ENCODE measurements at places on chromosomes 4 and X.

- DNase-seq, result no peak
Measured at GRCh38 chrX:153495362-153495751, 577 bp downstream of the BGN start.

- DNase-seq, result peak; percentile 50
Measured at GRCh38 chr4:112284662-112285411, 867 bp downstream of the TIFA start.

- DNase-seq, result no peak
Measured at GRCh38 chr4:113845138-113845537, 83.6 kb upstream of the CAMK2D start.

DNA sequence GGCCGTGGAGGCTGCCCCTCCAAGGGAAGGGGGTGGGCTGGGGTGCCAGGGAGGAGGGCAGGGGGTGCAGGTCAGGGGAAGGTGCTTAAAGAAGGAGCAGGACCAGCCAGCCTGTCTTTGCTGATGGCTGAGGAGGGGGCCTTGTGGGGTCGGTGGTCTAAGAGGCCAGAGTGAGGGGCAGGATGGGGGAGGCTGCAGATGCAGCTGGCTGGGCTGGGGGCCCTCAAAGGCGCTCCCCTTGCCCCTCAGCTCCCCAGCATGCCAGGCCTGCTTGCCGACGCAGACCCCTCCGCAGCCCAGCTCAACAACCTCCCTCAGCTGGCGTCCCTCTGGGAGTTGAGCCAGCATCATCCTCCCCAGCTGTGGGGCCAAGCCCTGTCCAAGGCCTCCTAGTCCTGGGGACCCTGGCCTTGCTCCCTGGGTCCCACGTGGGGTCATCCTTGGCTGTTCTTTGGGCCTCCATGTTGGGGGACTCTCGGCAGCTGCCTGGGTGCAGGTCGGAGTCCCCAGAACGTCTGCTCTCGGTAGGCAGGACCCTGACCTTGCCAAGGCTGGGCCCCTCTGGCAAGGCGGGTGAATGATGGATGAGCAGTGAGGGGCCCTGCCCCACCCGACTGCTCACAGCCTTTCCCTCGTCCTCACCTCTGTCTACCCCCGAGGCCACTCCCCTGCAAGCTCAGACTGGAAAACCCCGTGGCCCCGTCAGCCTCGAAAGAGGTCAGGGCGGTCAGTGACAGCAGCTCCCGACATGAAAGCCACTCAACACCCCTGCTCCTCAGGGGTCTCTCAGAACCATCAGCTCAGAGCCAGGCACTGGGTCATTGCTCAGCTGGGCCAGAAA lies 119.4 kb downstream of the FAM53A start:
- no peak for DNase-seq

DNA sequence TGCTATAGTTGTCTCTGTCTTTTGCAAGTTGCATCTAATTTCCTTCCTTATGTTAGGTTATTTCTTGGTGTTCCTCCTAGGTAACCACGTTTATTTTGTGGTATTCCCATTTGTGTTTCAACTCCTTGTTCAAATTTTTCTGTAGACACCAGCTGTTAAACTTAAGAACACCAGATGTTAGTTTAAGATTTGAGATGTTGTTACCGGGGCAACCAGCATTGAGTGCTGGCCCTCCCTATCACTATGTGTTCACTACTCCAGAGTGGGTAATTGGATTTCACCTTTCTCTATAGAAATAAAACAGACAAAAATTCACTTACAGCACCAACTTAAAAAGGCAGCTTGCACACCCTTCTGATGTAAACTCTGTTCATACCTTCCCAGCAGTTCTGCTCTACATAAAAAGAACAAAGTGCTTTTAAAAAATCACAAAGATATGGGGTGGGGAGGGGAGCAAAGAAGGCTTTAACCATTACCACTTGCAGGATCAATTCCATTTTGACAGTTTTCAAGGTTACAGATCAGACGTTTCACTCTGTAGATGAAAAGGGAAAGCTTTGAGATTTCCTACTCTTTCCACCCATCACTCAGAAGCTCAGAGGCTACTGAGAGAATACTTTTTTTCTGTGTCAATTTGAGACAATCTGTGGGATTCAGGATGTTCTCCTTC lies 82.9 kb downstream of the DKK2 start:
- DNase-seq, result no peak

GRCh38 chrX:120741452-120741851 lies 111.6 kb upstream of the C1GALT1C1 start:
- no peak for DNase-seq

DNA sequence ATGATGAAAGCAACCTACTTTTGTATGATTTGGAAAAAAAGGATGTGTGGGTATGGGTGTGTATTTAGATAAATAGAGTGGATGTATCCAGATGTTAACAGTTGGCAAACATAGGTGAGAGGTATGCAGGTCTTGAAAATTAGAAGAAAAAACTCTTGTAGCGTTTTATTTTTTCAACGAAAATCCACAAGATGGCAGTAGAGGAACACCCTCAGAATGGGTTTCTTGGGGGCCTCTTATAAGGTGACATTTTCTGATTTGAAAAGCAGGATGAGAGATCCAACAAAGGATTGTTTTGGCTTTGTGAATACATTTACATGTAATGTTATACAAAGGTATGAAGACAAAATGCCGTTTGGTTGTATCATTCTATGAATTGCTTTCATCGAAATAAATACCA lies 68.3 kb downstream of the FMR1NB start:
- DNase-seq, result peak; percentile 51

GRCh38 chr4:188620608-188621007 lies 481.4 kb downstream of the TRIML1 start:
- no peak for DNase-seq

DNA sequence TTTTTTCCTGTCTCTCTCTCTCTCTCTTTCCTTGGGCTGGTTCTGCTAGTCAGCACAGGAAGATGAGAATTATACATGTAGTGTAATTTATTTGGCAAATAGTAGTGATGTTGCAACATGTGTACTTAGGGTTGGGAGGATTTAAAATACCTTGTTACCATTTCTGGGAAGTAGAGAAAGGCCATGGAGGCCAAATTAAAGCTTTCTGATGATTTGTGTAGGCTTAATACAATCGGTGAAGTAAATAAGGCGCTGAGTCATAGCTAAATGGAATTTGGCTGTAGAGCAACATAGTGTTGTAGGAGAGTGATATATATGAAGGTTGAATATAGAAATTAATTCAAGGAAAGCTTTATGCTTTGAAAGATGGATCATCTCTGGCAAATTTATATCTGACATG lies 295.3 kb downstream of the GRID2 start:
- DNase-seq, result no peak

DNA sequence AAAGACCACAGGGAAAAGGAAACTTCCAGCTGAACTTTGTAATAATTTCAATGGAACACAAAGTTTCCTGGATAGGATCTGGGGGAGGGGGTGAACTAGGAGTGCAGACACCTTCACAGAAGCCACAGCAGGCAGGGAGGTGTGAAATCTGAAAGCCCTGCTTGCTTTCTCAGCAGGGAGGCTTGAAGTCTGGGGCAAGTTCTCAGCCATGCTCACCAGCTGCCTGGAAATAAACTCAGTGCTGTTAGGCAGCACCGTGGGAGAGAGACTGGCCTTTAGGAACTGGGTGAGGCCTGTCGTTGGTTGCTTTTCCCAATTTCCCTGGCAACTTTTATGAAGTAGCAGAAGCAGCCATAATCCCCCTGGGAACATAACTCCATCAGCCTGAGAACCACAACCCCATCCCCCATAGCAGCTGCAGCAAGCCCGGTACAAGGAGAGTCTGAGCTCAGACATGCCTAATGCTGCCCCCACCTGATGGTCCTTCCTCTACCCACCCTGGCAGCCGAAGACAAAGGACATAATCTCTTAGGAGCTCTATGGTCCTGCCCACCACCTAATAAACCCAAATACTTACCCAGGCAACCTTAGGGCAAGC lies 39.2 kb upstream of the NMU start:
- no peak for DNase-seq

Measured in OCI-M1 (cell line).